ENCODE measurements at places on chromosomes 12 and 14.

DNA sequence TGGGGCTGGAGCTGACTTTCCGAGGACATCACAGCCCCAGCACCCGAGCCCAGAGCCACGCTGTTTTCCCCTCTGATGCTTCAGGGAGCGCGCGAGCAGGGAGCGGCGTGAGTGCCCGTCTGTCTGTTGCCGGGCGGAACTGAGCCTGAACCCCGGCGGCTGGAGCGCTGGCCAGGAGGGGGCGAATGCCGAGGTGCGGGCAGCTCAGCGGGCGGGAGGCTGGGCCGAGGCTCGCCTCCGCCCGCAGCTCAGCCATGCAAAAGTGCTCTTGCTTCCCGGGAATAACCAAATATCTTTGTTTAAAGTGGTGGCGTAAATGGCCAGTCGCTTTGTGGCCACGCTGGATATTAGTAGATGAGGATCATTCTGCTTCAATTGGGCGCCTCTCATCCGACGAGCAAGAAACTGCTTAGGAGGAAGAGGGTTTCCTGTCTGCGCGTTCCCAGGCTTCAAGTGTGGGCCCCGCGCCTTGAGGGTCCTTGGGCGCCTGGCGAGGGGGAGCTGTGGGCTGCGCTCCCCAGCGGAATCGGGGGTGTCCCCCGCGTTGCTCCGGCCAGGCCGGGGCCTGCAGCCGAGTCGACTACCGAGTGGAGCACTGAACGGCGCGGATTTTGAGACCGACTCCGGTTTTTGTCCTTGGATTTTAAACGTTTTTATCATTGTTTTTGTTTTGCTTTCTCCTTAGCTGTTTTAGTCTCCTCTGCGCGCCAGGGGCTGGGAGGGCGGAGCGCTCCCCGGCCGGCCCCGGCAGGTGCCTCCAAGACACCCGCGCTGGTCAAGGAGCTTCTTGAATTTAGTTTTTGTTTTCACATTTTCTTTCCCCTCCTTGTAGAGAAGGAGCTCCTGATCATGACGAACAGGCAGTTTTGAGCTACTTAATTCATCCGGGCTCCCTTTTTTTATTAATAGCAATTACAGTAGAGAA is 831 bp upstream of the NKX2-1 start:
- peak; percentile 55 for DNase-seq

- peak; percentile 71 for DNase-seq
These were observed 3.1 kb downstream of the ARHGEF25 start for GRCh38 chr12:57614178-57614947.

DNA sequence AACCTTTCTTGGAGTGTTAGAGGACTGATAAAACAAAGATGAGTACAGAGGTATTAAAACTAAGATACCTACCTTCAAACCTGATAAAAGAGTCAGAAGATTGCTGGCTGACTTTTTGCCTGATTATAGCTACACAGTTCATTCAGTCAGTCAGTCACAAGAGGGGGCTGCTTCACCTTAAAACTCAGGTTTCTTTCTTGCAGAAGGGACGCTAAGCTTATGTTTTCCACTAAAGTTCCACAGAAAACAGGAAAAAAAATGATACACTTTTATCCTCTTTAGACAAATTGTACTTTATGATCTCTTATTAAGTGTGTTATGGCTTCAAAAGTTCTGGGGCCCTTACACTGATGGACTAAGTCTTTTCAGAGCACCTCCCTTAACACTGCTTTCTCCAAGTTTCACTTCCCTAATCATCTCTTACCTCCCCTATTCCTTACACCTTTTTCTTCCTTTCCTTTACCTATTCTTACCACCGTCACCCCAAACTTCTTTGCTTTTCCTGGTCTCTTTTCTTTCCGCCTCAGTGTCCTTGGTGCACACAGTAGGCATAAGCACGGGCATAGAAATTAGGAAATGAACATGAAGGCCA is 448.7 kb upstream of the OR4E1 start:
- DNase-seq = peak; percentile 15

DNA sequence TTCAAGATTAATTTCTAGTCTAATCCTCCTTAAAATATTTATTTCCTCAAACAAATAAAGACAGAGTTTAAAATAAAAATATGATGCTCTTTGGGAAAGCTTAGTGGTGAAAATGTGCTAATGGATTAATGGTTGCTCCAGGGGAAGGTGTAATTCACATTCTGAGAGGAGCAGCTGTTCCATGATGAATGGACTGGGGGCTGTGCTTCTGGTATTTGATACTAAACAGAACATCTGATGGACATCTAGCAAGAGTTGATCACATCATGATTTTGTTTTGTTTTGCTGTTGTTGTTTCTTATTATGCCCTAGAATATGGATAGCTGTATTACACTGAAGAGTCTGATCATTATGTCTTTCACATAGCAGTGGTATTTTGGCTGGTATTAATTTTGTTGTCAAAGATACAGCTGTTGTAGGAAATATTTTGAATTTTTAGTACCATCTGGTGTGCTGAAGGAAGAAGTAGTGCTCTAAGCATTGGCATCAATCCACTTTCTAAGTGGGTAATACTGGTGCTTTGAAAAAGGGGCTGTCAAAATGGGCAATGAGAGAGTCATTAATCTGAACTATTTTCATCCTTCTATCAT is 296.4 kb downstream of the ADAMTS20 start:
- no peak for DNase-seq

- DNase-seq = no peak
These were observed 138.9 kb upstream of the CCND2 start for GRCh38 chr12:4134448-4135263.

GRCh38 chr14:71130491-71131179 is 223.4 kb downstream of the PCNX1 start:
- DNase-seq = no peak

DNA sequence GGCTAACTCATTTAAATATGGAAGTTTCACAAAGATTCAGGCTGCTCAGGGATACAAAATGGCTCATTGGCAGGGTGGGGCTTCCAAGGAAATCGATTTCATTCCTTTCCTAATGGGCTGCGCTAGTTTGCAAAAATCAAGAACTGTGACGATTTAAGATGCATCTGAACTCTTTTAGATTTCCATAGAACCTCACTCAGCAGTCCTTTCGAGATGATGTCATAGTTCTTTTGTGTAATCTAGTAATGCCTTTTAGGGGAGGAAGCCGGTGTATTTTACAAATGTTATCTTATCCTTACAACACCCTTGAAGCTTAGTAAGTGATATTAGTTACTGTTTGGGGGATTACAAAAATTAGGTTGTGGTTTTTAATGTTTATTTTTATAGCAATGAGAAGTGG is 239.8 kb downstream of the RGS6 start:
- DNase-seq = no peak

DNA sequence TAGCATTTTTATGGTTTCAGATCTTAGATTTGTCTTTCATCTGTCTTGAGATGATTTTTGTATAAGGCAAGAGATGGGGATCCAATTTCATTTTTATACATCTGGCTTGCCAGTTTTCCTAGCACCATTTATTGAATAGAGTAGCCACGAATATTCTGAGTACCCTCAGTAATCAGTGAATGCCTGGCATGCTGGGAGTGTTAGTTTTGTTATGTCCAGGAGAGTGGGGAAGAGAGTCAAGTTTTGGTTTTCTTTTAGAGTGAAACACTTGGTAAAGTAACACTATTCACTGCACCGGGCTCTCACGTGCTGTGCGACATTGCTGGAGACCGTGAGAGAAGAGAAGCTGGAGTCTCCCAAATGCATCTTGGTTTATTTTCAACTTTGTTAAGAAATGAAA is 31.3 kb downstream of the DERA start:
- no peak for DNase-seq

DNA sequence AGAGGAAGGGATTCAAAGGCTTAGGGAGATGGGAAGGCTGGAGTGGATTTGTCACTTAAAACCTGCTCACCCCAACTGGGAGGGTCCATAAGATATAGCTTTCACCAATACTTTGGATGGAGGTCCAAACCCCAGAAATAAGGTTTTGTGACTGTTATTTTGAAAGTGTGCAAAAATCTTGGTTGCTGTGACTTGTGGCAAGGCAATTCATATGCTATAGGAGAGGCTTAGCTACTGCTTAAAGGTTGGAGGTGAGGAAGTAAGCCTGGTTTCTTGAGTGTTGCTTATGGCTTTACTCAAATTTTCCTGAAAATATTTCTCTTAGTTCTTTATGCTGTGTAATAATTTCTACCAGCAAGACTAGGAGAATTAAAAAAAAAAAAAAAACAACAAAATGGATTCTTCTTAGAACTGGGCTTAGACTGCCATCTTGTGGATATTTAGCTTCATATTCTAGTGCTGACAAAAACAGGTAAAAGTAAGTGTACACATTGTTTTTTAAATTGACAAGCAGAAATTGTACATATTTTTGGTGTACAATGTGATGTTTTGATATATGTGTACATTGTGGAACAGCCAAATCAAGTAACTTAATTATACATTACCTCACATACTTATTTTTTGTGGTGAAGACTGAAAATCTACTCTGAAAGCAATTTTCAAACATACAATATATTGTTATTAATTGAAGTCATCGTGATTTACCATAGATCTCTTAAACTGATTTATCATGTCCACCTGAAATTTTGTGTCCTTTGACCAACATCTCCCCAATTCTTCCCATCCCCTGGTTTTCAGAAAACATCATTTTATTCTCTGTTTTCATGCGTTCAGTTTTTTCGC is 23.0 kb downstream of the PDE6H start:
- DNase-seq = no peak

DNA sequence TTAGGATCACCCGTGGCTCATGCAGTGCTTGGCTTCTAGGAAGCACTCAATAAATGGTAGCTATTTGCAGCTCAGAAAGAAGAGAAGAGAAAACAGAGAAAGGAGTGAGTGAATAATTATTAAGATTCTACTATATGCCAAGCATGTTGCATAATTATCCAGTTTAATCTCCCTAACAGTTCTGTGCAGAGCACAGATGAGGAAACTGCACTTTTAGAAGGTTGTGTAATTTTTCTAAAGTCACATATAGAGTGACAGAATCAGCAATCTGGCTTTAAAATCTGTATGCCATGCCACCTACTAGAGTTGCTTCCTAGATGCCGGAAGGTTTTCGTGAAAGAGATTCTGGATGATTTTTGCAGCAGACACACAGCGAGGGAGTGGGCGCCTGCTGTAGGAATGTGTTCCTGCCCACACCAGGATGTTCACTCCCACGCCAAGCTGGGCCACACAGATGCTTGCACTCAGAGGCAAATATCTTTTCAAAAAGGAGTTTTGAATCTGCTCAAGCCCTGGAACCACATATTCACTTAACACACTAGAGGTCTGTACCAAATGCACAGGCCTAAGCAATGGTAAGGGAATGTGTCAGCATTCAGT is 50.2 kb upstream of the SMCO2 start:
- no peak for DNase-seq

- no peak for DNase-seq
These were observed 116.9 kb downstream of the DIP2B start for GRCh38 chr12:50621399-50622300.

GRCh38 chr12:71994715-71995114 is 56.1 kb downstream of the TPH2 start:
- no peak for DNase-seq

GRCh38 chr12:37672655-37673260 is 643.8 kb upstream of the ALG10B start:
- DNase-seq = no peak

DNA sequence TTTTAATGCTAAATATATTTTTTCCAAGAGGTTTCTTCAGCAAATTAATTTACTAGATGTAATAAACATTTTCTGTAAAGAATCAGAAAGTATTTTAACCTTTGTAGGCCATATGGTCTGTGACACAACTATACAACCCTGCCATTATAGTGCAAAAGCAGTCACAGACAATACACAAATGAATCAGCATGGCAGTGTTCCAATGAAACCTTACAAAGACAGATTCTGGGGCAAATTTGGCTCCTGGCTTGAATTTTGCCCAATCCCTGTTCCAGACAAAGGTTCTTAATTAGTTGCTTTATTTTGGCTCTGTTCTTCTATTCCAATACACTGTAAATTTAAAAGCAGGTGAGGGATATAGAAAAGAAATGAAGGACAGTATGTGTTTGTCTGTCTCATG is 352.5 kb downstream of the C12orf50 start:
- no peak for DNase-seq

DNA sequence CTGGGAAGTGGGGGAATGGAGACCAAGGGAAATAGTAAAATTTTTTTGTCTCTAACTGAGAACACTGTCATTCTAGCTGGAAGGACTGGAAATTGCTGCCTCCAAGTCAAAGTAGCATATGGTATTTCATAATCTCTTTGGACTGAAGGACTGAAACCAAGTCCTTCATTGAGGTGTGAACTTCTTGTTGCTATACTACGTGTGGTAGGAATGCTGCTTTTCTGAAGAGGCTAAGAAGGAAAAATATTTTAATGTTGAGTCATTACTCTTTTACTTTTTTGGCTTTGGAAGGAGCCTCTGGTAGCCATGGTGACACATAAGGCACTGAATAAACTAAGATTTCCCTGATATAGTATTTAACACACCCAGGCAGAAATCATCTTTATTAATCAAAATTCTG is 465.4 kb downstream of the NPAS3 start:
- no peak for DNase-seq

DNA sequence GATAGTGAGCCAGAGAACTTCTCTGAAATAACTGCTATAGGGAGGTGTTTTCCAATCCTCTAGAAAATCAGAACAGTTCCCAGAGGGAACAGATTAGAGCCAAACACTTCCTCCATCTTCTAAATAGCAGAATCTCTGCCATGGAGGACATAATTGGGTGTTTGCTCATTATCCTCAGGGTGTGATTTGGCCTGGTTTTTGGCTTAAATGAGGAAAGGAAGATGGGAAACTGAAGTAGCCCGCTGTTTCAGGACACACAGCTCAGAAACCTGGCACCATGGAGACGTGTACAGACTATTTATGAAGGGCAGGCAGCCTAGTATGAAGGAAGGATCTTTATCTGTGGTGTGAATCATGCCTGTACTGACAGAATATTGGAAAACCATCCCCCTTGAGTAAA is 231.7 kb upstream of the PRKD1 start:
- no peak for DNase-seq

GRCh38 chr14:50762931-50763300 is 68.0 kb downstream of the NIN start:
- DNase-seq = no peak

- no peak for DNase-seq
These were observed 58.1 kb downstream of the ACTN1 start for GRCh38 chr14:68921049-68921448.

DNA sequence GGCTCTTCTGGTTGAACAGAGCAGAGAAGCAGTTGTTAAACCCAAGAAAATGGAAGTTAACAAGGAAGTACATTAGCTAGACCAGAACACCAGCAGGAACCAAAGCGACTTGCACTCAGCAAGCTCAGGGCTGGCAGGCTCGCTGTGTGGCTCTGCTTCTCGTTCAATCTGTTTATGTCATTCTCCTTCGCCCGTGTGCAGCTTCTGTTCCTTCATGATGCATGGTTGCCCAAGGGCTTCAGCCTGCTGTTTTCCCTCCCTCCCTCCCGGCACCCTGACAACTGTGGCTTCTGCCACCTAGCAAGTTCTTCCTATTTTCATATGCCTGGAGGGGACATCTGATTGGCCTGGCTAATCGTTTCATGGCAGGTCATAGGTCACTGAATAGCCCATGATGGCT is 25.3 kb downstream of the PIGH start:
- DNase-seq = no peak

- DNase-seq = no peak
These were observed 15.8 kb downstream of the TMEM233 start for GRCh38 chr12:119609358-119609757.
